ENCODE measurements at places on chromosomes 1 and 21. TPM values are rescaled to one million over a fixed set of nuclear protein-coding genes. Genes with fewer than 3 reads are reported as not detected.

CLCA1 gene
- total RNA-seq = 0.12 TPM

DNA sequence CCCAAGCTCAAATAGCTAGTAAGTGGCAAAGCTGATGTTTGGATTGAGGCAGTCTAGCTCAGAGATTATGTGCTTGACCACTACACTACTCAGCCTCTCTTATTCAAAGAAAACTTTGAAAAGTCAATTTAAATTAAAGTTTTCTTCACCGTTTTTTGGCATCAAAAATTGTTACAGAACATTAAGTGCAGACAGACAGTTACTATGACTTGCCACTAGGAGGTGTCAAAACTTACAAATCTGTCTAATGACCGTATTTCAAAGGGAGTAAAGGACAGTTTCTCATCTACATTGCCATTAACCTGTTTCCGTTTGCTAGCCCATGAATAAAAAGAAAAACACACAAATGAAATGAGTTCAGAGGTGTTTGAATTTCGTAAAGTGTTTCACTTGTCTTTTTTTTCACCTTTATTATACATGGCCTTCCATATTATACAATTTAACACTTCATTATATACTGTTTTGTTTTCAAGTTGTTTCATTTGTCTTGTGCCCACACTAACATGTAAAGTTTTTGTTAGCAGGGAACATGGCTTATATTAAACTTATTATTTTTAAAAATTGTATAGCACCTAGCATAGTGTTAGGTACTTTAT is 57.4 kb upstream of the MTF2 start:
- peak; percentile 42 for DNase-seq

GRCh38 chr1:25906644-25907300 is 553 bp upstream of the STMN1 start:
- DNase-seq = no peak

- DNase-seq = no peak
Measured at GRCh38 chr1:248696774-248697173, 5.8 kb downstream of the OR14I1 start.

DNA sequence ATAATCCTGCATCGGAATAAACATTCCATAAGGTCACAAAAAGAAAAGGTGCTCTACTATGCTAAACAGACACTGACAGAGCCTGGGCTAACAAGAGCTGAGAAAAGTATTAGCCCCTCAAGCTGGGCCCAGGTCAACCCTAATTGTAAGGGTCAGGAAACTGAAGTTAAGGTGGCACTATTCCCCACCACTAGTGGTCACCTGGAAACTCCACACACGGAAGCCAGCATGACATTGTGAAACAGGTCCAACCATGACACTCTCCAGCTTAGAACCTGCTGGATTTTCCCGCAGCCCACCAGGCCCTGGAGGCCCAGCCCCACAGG is 1.2 kb downstream of the PTTG1IP start:
- DNase-seq = no peak

All from HCT116 (cell line).